GM13977 (cell line): ENCODE measurements at places on chromosomes 5 and 9.

DNA sequence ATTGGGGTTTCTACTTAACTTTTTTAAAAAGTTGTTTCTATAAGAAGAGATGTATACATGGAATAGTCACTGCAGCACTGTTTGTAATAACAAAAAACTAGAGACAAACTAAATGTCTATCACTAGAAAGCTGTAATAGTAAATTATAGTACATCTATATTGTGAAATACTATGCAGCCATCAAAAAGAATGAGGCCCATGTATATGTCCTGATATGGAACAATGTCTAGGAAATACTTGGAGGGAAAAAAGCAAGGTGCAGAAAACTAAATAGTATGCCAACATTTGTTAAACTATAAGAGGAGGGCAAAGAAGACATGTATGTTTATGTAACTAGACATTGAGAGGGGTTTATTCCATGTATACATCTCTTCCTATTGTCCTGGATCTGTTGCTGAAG, 2.9 kb upstream of the RAB14 start:
- no peak for DNase-seq

GRCh38 chr9:131851414-131851813, 111.5 kb upstream of the RAPGEF1 start:
- no peak for DNase-seq

DNA sequence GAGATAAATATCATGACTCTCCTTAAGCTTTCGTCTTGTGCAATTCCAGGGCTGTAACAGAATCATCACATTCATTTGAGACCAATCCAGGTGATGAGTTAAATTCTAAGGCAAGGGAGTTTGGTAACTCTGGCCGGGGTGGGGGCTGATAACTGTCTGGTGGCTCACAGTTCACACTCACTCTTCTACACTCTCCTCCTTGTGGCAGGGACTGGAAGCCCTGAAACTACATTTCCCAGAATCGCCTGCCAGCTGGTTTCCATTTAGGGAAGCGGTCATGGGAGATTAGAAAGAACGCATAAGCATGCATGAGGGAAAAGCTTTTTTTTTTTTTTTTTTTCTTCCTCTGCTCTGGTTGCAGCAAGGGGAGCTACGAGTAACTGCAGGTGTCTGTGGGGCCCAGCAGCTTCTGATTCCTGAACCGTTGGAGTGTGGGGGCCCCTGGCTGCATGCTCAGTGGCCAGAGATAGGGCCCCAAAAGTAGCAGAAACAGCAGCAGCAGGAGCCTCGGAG, 154.8 kb upstream of the TBC1D2 start:
- DNase-seq, result no peak

DNA sequence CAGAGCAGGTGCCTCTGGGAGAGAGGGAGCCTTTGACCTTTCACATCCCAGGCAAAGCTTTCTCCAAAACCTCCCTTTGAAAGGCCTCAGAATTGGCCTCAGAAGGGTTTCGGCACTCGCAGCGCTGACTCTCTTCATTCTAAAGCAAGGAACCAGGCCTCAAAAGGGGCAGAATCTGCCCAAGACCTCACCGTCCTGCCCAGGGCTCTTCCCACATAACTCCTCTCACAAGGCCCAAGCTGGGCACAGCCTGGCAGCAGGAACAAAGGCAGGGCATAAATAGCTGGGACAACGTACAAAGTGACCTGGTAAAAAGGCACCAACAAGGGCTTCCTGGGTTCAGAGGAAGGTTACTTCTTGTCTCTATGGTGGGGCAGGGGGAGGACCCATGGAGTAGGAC, 166.3 kb upstream of the FSTL4 start:
- no peak for DNase-seq

DNA sequence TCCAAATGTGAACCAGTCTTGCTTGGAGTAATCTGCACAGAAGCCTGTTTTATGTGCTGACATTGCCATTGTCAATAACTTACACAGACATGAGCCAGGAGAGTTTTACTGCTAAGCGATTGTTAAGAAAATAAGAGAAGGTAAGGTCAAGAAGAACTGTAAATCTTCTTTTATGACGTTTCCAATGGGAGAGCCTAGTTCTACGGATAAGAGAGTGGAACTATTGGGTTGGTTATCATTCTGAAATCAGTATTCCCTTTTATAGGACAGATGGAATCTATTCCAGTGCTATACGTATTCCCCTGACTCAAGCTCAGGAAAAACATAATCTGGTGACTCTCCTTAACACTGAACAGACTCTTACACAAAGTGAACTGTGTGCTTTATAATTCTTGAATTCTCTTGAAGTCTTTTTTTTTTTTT, 137.9 kb upstream of the OTULINL start:
- no peak for DNase-seq

DNA sequence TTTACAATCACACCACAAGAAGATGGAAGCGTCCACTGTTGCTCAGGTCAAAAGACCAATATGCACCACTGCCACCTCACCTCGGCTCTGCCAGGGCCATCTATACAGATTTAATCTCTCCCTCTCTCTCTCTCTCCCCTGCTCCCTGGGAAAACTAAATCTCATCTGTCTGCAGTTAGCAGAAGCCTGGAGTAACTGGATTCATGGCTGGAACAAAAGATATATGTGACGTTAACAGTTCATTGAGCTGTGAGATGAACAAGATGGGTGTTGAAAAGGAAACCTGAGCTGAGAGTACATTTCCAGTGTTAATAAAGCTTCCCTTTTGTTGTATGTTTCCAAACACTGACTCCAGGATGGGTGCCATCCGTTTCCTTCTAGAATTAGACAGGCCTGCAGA, 369.7 kb downstream of the CDK5RAP2 start:
- DNase-seq, result no peak

- DNase-seq, result no peak
Observed at GRCh38 chr9:70595211-70595610, 180.8 kb upstream of the KLF9 start.

- DNase-seq, result no peak
Observed at GRCh38 chr9:108001237-108001636, 511.7 kb upstream of the KLF4 start.

GRCh38 chr5:68368311-68369022, 152.9 kb downstream of the PIK3R1 start:
- DNase-seq, result no peak

DNA sequence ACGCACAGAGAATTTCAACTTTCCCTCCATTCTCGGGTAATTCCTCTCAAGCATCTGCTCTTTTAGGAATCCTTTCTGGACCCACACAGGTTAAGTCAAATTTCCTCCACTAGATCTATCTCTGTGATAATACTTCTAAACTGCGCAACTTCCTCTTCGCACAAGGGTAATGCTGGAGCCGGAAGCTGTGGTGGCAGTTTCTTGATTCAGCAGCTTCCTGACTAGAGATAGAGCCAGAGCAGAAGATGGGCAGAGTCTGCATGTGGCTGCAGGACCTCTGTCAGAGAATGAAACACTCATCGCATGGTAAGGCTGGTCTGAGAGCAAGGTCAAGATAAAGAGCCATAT, 11.1 kb upstream of the CDC42SE2 start:
- peak; percentile 54 for DNase-seq

GRCh38 chr5:177124486-177124991, 9.0 kb upstream of the NSD1 start:
- peak; percentile 59 for DNase-seq

GRCh38 chr5:111765613-111766571, 8.9 kb upstream of the NREP start:
- no peak for DNase-seq

DNA sequence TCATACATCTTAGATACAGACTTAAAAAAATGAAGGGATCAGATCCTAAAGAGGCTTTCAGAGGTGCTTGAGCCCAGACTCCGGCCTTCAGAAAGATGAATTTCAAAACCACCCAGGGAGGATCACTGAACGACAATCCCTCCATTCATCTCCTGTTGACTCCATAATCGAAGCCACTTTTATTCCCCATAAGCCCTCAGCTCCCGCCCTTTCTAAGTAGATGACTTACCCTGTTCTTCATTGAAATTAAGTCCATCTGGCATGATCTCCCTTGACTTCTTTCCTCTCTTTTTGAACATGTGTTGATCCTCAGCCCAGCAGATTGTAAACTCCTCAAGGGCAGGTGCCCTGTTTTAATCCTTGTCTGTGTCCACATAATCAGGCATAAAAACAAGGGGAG, 50.8 kb upstream of the ASTN2 start:
- no peak for DNase-seq

GRCh38 chr5:31289429-31289828, 95.9 kb downstream of the CDH6 start:
- DNase-seq, result no peak

DNA sequence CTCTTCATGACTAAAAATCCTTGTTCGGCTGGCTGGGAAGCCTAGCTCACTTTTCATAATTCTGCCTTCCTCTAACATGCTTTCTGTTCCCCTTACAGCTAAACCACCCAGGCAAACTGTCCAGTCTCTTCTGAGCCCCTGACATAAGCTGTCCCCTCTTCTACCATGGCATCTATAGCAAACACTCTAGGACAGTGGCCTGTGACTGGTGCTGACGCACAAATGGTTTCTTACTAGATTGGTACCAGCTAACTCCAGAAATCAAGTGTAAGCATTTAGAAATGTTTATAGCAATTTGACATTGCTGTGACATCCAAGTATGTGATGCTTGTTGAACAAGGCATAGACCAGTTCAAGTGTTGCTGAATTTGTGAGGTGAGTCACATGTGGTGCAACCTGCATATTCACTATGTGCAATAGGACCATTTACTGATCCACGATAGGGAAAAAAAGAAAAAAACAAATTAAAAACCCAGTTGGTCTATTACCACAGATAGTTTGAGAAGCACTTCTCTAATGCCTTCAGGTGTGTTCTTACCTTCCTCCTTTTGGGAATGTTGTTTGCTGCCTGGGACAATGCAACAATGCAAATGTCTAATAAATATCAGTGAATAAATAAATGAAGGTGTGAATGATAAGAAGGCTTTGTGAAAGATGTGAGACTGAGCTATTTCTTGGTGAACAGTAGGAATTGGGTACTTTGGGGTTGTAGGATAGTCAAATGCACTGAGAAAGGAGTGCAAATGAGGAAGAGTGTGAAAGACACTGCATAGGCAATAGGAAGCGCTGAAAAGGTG, 22.4 kb downstream of the ELOVL7 start:
- DNase-seq, result no peak

GRCh38 chr9:8857068-8857925, 1057.7 kb upstream of the DMAC1 start:
- DNase-seq, result peak; percentile 28

DNA sequence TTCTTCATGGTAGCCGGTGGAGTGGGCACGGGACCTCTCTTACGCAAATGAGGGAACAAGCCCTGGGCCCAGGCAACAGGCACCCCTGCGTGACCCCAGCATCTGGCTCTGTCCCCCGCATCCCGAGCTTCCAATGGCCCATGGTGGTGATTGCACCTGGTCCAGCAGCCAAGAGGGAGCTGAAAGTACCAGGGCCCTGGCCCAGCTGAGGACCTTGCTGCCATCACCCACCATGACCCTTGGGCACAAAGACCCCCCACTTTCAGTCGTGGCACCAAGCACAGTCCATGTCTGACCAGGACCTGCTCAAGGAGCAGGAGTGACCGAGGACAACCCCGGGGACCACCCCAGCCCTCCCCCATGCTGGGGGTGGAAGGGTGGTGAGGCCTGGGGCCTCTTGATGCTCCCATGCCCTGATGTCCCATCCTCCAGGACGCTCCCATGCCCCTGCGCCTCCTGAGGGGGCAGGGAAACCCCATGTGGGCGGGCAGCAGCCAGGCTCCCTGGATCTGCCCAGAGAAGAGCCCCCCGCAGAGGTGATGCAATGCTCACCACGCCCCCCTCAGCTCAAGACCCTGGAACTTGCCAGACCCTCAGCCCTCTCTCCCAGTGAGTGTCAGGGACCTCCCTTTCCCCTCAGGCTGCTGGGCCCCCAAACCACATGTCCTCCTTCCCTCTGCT, 123.9 kb downstream of the ADAMTS2 start:
- DNase-seq, result no peak

GRCh38 chr5:11903614-11904264, 507 bp downstream of the CTNND2 start:
- peak; percentile 56 for DNase-seq

- no peak for DNase-seq
Observed at GRCh38 chr9:81379655-81380054, 309.7 kb downstream of the TLE1 start.

- no peak for DNase-seq
Observed at GRCh38 chr5:35859101-35859661, 2.5 kb downstream of the IL7R start.

DNA sequence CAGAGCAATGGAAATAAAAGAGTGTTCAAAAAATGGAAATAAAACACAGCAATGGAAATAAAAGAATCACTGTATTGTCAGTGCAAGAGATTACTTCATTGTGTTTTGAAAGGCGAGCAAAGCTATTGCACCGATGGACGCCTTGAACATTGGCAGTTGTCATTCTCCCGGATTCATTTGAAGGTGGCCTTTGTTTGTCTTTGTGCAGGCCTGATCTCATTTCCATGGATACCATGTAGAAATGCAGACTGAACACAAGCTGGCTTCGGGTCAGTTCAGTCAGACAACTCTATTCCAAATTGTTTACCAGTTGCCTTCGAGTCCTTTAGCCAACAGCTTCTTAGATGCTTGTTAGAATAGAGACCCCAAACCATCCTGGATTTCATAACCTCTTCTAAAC, 8.3 kb downstream of the ITGA2 start:
- DNase-seq, result no peak

GRCh38 chr5:121053055-121053985, 589.2 kb downstream of the PRR16 start:
- no peak for DNase-seq

DNA sequence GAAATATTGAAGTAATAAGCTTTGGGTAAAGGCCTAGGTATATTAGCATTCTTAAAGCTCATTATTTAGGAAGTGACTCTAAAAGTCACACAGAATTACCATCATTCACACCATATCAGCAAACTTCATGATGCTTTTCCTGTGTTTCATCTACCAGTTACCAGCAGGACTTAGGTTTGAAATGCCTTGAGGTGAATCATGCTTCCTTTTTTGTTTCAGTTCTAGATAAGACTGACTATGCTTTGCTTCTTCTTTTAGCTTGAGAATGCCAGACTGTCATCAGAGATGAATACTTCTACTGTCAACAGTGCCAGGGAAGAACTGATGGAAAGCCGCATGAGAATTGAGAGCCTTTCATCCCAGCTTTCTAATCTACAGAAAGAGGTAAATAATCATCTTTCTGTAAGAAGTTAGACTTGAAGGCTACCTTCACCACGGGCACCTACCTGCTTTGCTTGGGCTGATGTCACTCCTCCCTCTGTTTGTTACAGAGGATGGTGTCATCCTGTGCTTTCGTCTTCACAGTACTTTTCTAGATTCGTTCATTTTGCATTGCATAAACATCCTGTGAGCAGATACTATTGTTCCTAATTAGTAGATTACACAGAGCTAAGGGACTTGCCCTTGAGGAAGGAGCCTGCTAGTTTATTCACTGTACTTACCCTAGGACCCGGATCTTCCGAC, 34.7 kb downstream of the LMNB1 start:
- no peak for DNase-seq

DNA sequence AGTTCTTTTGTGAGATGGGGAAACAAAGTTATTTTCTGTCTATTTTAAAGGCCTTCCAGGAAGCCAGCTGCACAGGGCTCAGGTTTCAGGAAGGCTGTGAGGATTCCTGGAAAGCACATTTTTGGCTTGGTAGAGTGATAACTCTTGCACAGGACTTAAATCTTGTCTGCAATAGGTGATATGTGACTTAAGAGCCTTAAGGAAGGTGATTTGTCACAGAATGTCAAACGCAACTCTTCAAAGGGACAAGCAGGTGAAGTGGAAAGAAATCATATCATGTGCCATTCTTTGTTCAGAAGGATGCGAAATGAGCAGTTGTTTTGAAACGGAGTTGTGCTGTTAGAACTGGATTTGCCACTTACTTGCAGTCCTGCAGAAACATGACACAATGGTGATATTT, 459.3 kb downstream of the MAT2B start:
- DNase-seq, result no peak
